ENCODE measurements at places on chromosomes 6 and 20. TPM values are rescaled to one million over a fixed set of nuclear protein-coding genes. Genes with fewer than 3 reads are reported as not detected.

CD40 gene
- 15.8 TPM for total RNA-seq

DNA sequence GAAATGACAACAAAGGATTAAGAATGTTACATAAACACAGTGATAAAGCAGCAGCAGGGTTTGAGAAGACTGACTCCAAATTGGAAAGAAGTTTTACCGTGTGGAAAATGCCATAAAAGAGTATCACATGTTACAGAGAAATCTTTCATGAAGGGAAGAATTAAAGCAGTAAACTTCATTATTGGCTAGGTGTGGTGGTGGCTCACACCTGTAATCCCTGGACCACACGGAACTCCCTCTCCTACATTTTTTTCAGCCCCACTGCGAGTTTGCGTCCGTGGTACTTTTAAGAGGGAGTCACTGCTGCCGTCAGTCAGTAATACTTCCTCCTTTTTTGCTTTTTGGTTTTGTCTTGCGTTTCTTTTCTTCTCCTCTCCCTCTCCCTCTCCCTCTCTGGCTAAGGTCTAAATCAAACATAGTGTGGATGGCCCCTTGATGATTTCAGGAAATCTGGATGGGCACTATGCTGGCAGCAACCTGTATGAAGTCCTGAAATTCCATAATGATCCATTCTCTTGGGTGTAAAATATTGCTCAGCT is 112.3 kb downstream of the MAN1A1 start:
- no peak for DNase-seq

- no peak for DNase-seq
Observed at GRCh38 chr6:11851387-11851786, 72.8 kb upstream of the ADTRP start.

DNA sequence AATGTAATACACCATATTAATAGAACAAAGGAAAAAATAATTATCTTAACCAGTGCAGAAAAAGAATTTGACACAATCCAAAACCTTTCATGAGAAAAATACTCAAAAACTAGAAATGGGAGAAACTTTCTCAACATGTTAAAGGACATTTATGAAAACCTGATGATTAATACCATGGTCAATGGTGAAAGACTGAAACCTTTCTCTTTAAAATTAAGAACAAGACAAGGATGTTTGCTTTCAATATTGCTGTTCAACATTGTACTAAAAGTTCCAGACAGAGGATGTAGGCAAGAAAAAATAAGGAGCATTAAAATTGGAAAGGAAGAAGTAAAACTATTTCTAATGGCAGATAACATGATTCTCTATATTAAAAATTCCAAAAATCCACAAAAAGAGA is 981.3 kb upstream of the FLRT3 start:
- no peak for DNase-seq

DNA sequence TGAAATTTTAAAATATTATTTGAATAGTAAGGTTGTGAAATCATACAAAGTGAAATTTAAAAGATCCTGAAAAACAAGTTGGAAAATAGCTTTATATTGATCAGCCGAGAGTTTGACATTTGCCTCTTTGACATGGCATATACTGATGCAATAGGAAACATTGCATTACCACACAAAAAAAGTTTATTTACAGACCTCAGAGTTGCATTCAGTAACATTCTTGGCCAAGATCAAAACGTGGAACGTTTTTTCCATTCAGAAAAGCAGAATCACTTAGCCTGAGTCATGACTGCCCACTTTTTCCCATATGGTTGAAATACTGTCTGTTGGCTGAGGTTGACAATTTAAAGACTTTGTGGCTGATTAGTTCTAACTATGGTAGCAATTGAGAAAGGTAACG is 55.1 kb upstream of the BACH2 start:
- DNase-seq: no peak

DNA sequence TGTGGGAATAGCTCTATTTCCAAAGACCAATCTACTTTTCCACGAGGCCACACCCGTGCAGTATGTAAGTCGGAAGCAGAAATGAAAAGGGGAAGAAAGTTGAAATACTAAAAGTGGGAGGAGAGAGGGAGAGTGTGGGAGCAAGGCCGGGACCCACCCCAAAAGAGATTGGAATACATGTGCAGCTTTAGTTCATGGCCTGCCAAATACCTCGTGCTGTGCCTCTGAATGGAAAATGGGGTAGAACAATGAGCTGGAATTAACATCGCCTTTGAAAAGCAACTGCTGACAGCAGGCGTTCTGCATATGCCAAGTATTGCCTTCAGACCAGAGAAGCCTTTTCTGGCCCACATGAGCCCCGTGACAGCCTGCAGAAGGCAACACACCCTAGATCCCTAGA is 155.6 kb downstream of the CD83 start:
- no peak for DNase-seq

GRCh38 chr6:164418262-164418588 is 891.2 kb downstream of the C6orf118 start:
- no peak for DNase-seq

NNAT gene
- total RNA-seq: 6.3 TPM

GRCh38 chr20:4320291-4320690 is 304.9 kb upstream of the RNF24 start:
- DNase-seq: no peak

DNA sequence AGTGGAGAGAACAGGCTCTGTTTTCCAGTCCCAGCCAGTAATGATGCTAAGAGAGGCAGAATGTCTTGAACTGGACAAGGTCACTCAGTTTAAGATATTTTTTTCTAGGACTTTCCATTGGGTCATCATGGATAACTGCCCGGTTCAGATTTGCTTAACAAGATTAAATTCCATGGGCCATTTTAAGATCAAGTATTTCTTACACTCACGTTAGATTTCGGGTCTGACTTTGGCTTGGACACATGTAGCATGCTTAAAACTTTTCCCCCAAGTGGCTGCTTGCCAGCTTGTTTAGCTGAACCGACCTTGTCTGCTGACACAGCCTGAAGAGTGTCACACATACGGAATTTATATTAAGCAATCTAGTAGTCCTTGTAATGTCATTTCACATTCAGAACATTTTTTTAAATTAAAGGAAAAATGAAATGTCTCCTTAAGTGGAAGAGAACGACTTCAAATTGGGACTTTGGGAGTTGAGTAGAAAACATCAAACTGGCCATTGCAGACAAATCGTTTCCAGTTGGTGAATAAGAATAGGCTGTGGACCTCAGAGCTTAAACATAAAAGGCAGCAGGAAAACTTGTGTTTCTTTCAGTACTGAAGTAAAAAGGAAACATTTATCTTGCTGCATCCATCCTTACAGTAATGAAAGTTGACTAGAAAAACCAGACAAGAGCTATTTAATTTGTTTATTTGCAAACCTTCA is 29.0 kb downstream of the ARMC2 start:
- peak; percentile 39 for DNase-seq

ATXN1 gene
- 71.0 TPM for total RNA-seq

GRCh38 chr6:24919056-24919892 is 16.5 kb downstream of the RIPOR2 start:
- no peak for DNase-seq

GRCh38 chr20:60294632-60295031 is 336.4 kb downstream of the CDH26 start:
- no peak for DNase-seq

ZCCHC3 gene
- 16.7 TPM for total RNA-seq

DNA sequence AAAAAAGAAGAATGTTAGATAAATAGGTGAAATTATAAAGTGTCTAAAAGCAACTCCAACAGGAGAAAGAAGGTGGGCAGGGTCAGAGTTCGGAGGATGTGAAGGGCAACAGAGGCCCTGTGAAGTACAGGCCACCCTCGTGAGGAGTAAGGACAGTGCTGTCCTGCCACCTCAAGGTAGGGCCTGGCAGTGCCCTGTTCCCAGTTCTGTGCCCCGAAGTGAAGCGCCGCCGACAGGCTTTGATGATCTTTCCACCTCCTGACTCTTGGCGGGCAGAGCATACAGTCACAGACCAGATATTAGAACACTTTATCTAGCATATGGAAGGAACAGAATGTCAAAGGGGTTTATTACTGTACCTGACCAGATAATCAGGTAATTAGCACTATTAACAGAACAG is 75.8 kb downstream of the GJA10 start:
- no peak for DNase-seq

DNA sequence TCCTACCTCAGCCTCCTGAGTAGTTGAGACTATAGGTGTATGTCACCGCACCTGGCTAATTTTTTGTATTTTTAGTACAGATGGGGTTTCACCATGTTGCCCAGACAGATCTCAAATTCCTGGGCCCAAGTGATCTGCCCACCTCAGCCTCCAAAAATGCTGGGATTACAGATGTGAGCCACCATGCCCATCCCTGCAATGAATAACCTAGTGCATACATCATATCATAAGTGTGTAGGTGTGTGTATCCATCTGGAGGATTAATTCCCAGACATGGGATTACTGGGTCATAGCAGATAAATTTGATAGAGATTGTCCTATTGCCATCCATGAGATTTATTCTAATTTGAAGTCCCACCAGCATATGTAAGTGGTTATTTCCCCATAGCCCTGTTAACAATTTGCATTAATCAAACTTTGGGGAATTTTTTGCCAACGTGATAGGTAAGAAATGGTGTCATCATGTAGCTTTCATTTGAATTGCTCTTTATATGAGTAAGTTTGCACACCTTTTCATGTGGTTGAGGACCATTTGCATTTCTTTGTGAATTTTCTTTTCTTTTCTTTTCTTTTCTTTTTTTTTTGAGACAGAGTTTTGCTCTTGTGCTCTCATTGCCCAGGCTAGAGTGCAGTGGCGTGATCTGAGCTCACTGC is 29.9 kb upstream of the BACH2 start:
- no peak for DNase-seq

GRCh38 chr6:81605526-81605925 is 147.0 kb downstream of the TENT5A start:
- no peak for DNase-seq

CFAP206 gene
- total RNA-seq: 0.40 TPM

GRCh38 chr20:63049561-63050221 is 42.9 kb upstream of the BHLHE23 start:
- DNase-seq: no peak

DNA sequence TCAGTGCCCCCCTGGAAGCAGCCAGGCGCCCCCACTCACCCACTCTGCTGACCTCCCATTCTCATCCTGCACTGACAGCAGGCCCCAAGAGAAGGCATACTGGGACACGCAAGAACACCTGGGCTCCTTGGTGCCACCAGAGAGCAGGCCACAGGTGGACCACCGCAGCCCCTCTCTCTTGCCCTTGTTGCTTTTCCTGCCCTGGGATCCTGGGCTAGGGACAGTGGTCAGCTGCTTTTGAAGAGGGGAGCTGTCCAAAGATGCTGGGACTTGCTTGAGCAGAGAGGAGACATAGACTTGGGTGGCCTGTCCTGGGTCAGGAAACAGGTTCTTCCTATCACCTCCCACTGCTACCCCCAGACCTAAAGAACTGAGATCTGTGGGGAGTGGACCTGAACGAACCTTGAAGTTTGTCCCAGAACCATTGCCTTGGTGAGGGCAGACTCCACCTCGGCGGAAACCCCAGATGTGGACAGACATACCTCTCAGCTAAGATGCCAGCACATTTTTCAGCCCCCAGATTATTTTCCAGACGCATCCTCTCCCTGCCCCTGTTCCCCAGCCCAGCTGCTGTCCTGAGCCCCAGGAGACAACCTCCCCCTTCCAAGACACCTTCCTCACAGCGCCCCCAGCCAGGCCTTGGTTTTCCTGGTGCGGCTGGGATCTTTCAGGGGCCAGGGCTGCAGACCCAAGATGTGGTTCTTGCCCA is 1.1 kb downstream of the GLP1R start:
- no peak for DNase-seq

- DNase-seq: no peak
Observed at GRCh38 chr6:470051-470900, 78.7 kb downstream of the IRF4 start.

SYNDIG1 gene
- 5.7 TPM for total RNA-seq

DNA sequence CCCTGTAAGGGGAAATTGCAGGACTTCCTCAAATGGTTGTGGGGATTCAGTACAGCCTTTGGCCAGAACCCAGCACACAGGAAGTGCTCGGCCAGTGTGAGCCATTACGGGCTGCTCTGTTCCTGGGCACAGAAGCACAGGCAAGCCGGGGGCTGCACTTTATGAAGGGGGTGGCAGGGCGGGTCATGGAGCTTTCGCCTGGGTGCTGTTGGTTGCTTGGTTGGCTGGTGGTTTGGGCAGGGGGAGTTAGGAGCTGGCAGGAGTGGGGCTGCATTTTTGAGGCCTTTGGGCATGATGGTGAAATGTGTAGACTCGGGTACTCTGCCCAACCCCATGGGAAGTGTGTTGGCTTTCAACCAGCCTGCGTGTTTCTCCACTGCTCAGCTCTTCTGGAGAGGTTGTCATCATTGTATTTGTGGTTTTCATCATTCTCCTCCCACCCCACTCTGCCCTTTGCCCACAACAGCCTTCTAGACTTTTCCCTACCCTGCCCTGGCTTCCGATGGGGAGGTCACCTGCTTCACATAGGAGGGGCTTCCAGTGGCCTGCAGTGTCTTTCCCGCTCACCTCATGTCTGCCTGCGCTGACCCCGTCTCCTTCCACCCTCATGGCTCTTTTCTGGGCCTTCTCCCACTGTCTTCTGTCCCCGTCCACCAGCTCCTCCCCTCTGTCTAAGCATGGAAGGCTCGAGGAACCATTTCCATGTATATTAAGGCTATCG is 16.1 kb upstream of the RBM38 start:
- no peak for DNase-seq

- no peak for DNase-seq
Observed at GRCh38 chr20:29741594-29741893, 1515.9 kb upstream of the DEFB115 start.

DNA sequence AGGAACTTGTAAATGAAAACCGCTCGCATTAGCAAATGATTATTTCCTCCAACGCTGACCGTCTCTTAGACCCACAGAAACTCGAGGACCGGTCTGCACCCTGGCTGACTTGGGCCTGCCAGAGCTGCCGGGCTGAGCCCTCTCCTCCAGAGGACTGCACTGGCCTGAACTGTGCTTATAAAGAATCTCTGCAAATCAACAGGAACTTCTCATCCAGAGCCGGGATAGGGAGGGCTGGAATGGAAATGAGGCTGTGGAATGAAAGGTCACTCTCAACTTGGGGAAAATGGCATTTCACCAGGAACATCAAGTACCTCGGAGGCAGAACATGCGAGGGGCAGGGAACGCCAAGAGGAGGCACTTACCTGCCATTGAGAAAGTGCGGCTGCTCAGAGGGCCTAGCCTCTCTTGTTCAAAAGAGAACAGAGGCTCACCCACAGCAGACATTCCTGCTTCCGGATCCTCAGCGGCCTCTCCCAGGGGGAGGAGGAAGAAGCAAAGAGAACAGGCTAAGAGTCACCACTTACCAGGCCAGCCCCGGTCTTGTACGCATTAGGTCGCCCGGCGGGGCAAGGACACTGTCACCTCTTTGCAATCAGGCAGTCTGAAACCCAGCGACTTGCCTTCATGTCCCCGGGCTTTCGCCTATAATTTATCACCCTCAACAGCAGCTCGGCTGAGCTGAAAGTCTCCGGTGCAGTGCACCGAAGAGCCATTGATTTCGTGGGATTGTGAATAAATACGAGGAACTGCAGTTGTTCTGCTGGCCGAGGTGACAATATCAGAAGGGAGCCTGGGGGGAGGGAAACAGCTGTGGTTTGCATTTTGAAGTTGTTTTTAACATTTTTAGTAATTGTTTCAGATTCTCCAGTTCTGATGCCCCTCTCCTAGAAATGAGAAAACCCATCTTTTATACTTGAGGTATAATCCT is 37.6 kb downstream of the ZMYND8 start:
- DNase-seq: peak; percentile 70

- no peak for DNase-seq
Observed at GRCh38 chr6:100592929-100593328, 128.2 kb upstream of the SIM1 start.
